ENCODE measurements at places on chromosomes 2 and 18.

- H3K4me1 ChIP-seq, result no peaks in the 10 kb centered on the region
- no peak overlapping the region for H3K4me3 ChIP-seq
- no peaks in the 10 kb centered on the region for H3K27me3 ChIP-seq
- H3K27ac ChIP-seq, result no peak overlapping the region
Measured at GRCh38 chr18:7980136-7980535, 413.0 kb downstream of the PTPRM start.

GRCh38 chr2:138496096-138496651 lies 5.4 kb upstream of the SPOPL start:
- no peak overlapping the region for H3K27ac ChIP-seq
- H3K4me1 ChIP-seq, result peaks cover 16% of the 10 kb centered on the region
- H3K36me3 ChIP-seq, result no peaks in the 10 kb centered on the region
- H3K4me3 ChIP-seq, result no peak overlapping the region

GRCh38 chr18:41613003-41613609 lies 341.9 kb upstream of the PIK3C3 start:
- H3K4me1 ChIP-seq, result no peaks in the 10 kb centered on the region
- H3K27me3 ChIP-seq, result no peaks in the 10 kb centered on the region
- H3K36me3 ChIP-seq, result no peaks in the 10 kb centered on the region
- no peak overlapping the region for H3K27ac ChIP-seq

DNA sequence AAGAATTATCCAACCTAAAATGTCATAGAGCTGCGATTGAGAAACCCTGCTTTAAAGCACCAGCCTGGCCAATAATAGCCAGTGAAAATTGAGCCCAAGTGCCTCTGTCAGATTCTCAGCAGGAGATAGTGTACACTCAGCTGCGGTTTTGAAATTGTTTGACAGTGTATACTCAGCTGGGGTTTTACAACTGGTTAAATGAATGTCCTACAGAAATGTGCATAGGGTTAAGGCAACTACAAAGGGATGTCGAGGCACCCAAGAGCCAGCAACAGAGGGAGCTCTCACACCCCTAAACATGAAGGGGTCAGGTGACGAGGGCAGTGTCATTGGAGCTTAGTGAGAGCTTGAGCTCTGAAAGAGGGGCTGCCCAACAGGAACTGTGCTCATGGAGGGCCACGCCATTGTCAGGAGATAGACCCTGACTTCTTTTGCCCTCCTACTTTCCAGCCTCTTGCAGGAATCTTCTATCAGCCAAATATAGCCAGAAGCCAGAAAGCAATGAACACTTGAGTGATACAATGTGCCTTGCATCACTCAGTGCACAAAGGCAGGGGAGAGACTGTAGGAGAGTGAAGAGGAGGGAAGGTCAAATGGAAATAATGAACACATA lies 15.1 kb downstream of the ACTG2 start:
- 0 out of 2 replicates have a peak, but pooled peaks cover 3% of the 10 kb centered on the region for H3K4me1 ChIP-seq
- no peaks in the 10 kb centered on the region for H3K36me3 ChIP-seq
- peak; percentile 83 for DNase-seq
- H3K27ac ChIP-seq, result no peak overlapping the region
- H3K27me3 ChIP-seq, result no peaks in the 10 kb centered on the region

GRCh38 chr2:60337142-60337497 lies 216.3 kb downstream of the BCL11A start:
- DNase-seq, result peak; percentile 67
- no peak overlapping the region for H3K4me3 ChIP-seq
- no peak overlapping the region for H3K27ac ChIP-seq
- H3K36me3 ChIP-seq, result no peaks in the 10 kb centered on the region
- H3K4me1 ChIP-seq, result 0 out of 2 replicates have a peak, but pooled peaks cover 4% of the 10 kb centered on the region

All from GM23338 (cell line).